Epithelial cell of proximal tubule (primary cell): ENCODE measurements at places on chromosomes 7 and 10. TPM values are rescaled to one million over a fixed set of nuclear protein-coding genes. Genes with fewer than 3 reads are reported as not detected.

Gene ERVW-1
- total RNA-seq, result not detected in 2 replicates

Gene HELLS
- 42.3 and 71.1 TPM in 2 replicates for total RNA-seq

DNA sequence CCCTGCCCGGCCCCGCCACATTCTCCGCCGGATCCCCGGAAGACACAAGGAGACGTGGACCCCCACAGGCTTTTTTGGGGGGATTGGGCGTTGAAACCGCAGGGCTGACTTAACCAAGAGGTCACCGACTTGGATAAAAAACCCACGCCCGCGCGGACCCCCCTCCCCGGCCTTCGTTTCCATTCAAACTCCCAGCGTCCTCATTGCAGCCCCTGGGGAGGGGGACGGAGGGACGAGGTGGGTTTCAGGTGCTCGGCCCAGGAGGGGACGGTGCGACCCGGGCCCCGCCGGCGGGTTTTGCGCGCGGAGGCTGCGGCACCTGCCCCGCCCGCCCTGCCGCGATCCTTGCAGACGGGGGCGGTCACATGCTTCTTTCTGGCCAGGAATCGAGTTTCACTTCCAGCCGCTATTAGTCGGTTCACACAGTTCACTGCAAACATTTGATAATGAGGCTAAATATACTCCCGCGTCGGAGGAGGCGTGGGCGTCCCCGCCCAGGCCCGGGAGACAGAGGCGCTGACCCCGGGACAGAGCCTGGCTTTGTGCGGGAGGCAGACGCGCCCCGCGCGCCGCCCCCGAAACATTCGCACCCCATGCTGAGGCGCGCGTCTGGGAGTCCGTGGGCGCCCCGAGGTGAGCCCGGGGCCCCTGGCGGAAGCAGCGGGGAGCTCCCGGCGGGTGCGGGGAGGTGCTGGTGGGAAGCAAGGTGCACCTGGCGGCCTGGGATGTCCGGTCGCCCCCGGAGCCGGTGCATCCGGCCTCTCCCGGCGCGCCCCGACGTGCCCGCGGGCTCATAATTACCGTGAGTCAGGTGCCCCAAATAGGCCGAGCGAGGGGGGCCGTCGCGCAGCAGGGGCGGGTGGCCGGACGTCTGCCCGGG, 2.7 kb upstream of the PDGFA start:
- DNase-seq, result no peak

Gene C10orf62
- 0.12 TPM in 1 of 2 replicates, not detected in the other for total RNA-seq

- no peak for DNase-seq
Observed at GRCh38 chr7:152711444-152711944, 35.6 kb upstream of the XRCC2 start.

GRCh38 chr7:50262916-50263690, 41.4 kb upstream of the IKZF1 start:
- peak; percentile 1 for DNase-seq

DNA sequence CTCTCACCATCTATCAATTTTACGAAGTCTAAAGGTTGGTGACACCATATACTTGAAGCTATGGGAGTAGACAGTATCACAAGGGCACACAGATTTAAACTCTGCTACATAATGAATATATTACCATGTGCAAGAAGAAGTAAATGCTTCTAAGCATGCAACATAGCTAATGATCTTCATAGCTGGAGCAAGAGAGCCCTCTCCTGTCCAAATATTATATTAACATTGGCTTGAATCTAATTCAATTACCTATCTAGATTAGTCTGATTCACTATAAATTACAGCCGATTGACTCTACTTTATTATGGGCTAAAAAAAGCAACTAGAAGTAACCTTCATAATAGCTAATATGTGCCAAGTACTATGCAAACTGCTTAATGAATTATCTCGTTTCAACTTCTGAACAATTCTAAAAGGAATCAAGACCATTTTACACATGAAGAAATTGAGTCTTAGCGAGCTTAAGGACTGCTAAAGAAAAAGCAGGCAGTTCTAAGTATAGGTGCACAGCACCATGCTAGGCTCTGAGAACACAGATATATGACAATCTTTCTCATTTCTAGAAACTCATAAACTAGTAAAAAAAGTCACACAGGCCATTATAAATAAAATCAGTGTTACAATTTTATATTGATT, 21.9 kb downstream of the FRA10AC1 start:
- peak; percentile 20 for DNase-seq

DNA sequence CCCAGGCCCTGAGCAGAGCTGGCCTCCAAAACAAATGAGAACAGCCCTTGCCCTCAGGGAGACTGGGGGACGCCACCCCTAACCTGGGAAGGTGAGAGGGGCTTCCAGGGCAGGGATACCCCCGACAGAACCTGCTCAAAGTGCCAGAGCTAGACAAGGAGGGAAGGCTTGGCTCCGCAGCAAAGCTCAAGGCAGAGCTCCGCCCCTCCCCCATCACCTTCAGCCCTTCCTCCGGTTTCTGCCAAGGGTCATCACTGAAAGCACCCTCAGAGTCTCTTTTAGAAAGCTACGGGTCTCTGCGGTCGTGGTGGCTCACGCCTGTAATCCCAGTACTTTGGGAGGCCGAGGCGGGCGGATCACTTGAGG, 73.4 kb upstream of the CUX1 start:
- DNase-seq, result no peak

DNA sequence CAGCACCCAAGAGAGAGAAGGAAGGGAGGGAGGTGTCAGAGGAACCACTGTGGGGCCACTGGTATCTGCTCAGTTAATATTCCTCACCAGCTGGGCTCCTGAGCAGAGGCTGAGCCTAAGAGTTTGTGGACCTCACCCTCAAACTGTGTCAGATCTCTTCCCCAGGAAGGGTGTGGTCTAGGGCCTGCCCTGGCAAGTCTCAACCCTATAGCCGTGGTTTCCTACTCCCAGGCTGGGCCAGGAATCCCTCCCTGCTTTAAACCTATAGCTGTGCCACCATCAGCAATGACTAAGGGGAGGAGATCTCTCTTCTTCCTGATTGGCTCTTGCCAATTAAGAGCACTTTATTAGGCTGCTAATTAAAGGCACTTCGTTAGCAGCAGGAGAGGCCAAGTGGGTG, 29.9 kb downstream of the POLL start:
- no peak for DNase-seq

- DNase-seq, result no peak
Observed at GRCh38 chr7:156693627-156694026, 53.1 kb downstream of the RNF32 start.

Gene UBTD1
- 21.6 and 23.6 TPM in 2 replicates for total RNA-seq

DNA sequence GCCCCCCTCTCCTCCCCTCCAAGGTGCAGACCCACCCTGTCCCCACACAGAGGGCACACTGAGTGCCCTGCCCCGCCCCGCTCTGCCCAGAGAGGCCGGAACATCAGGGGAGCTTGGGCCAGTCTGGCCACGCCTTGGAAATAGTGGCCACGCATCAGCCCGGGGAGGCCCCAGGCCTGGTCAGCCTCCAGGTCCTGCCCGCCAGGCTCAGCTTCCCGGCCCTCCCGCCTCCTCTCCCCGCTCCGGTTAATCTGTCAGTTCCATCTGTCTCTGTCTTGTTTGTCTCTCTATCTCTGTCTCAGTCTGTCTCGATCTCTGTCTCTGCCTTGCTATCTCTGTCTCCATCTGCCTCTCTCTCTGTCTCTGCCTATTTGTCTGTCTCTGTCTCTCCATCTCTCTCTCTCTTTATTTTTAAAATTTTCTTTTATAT, 28.9 kb upstream of the TNRC18 start:
- no peak for DNase-seq

DNA sequence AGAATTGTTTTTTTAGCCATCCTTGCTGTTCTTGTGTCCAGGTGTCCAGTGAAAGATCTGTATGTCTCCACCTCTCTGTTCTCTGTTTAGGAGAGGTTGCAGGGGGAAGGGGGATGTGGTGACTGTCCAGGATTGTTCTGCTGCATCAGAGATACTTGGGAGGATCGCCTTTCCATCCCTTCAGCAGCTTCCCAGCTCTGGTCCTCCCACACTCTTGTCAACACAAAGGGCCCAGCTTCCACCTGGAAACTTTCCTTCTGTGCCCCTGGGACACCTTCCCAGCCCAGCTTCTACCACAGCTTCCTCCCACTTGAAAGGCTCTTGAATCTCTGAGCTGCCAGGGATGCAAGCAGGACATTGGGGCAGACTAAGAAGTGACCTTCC, 82.0 kb upstream of the SLF2 start:
- DNase-seq, result no peak

- no peak for DNase-seq
Observed at GRCh38 chr7:29588212-29588611, 24.6 kb downstream of the PRR15 start.
